Kasumi-1 (cell line): ENCODE measurements at places on chromosomes 13 and 19.

- no peak for DNase-seq
Observed at GRCh38 chr13:111850458-111850857, 216.5 kb upstream of the SOX1 start.

DNA sequence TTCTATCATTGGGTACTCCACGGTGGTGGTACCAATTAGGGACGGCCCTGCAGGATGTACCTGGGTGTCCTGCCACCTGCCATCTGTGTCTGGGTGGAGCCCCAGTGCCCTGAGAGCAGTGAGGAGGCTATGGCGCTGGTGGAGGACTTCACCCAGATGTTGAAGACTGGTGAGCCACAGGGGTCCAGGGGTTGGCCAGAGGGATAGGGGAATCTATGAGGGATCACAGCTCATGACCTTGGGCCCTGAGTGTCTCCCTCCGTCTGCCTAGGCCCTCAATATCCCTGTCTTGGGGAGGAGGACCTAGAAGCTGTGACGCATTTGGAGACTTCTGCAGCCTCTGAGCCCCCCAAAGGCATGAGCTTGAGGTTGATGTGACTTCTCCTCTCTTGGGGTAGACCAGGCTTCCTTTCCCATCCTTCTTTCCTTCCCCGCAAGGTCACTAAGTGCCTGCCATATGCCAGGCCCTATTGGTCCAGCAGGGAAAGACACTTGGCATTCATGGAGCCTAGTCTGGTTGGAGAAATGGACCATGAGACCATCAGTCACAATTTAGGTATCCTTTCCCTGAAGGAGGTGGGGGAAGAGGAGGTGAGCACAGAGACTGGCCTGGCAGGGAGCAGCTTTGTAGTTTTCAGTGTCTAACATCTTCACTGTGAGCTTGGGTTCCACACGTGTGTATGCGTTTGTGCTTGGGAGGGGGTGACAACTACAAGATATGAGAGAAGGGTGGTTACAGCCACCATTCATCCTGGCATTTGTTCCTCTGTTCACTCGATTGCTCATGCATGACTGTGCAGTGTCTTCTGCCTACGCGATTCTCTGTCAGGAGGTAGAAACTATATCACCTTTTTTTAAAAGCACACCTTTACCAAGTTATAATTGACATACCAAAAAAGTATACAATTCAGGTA, 5.1 kb upstream of the MZF1 start:
- no peak for DNase-seq

GRCh38 chr13:95251641-95252040, 49.6 kb downstream of the ABCC4 start:
- DNase-seq, result no peak

- DNase-seq, result no peak
Observed at GRCh38 chr19:29673451-29674371, 8.4 kb downstream of the PLEKHF1 start.

DNA sequence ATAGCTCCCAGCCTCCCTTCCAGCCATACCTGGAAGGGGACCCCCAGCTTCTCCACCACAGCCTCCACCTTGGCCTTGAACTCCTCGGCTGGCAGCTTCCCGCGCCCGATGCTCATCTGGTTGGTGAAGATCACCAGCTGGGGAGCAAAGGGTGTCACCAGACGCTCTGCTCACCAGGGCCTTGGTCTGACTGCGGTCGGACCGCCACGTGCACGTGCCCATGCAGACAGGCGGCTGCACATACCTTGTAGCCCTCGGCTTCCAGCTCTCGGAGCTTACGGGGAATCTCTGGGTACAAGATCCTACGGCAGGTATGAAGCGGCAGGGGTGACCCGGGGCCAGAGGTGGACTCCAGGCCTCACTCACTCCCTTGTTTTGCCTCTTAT, 3.4 kb downstream of the PNKP start:
- DNase-seq, result no peak

- DNase-seq, result no peak
Observed at GRCh38 chr13:61727767-61728166, 312.1 kb upstream of the PCDH20 start.

GRCh38 chr19:31890230-31890629, 455.2 kb upstream of the ZNF507 start:
- DNase-seq, result no peak

GRCh38 chr19:38003438-38004185, 96.6 kb downstream of the SIPA1L3 start:
- DNase-seq, result peak; percentile 89

GRCh38 chr13:59337070-59337469, 826.7 kb downstream of the DIAPH3 start:
- peak; percentile 70 for DNase-seq

- DNase-seq, result no peak
Observed at GRCh38 chr19:30047432-30047831, 105.4 kb downstream of the URI1 start.

- DNase-seq, result peak; percentile 20
Observed at GRCh38 chr13:46687810-46688209, 109.2 kb downstream of the ESD start.

DNA sequence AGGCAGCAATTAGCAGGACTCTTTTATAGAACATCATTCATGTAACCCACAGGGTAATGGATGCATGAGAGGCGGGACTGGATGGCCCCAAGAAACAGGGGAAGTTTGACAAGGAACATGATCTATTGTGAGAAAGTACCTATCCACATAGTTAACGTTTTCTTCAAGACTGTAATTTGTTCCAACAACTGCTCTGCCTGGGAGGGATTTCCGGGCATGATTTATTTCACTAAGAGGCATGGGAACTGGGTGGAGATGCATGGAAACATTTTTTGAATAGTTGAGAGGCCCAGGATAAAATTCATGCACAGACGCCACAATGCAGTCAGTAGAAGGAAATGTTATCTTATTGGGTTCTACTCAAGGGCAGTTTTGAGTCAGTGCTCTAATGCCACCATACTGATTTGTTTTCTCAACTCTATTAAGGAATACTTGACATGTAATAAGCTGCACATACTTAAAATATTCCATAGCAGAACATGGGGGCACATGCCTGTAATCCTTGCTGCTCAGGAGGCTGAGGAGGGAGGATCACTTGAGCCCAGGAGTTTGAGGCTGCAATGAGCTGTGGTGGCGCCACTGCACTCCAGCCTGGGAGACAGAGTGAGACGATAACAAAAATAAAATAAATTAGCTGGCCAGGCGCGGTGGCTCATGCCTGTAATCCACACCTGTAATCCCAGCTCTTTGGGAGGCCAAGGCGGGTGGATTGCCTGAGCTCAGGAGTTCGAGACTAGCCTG, 9.9 kb upstream of the ATG4D start:
- no peak for DNase-seq

DNA sequence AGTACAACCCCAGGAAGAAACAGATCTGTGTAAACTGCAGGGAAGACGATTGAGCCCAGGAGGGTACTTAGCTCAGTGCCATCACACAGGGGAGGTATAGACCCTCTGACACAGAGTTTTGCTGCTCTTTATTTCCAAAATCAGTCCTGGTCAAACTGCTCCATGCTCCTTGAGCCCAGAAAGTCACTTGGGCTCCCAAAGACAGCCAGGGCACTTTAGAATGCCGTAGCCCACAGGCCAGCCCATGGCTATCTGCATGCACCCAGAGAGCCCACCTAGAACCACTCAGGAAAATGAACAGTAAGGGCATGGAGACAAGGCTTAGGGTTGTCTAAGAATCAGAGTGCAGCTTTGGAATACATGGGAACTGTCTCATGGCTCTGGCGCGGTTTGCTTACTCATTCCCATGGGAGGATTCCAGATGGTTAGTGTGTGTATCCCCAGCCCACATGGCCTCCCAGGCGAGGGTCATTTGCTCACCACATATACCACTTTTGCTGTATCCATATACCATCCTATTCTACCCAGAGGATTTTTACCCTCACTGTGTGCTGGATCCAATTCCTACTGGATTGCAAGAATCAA, 14.7 kb upstream of the PDCD5 start:
- DNase-seq, result no peak

- no peak for DNase-seq
Observed at GRCh38 chr19:10422046-10422461, 1.7 kb downstream of the PDE4A start.

DNA sequence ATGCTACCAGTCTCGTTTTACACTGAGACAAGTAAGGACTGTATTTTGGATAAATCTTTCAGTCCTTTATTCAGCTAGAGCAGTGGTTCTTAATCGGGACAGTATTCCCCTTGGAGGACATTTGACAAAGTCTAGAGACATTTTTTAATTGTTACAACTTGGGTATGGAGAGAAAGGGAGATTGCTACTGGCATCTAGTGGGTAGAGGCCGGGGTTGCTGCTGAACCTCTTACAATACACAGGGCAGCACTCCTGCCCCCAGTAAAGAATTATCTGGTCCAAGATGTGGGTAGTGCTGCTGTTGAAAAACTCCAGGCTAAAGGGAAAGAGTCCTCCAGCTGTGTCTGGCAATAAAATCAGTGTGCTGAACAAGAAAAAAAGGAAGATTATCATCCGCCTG, 334.8 kb downstream of the SLC7A1 start:
- DNase-seq, result no peak

DNA sequence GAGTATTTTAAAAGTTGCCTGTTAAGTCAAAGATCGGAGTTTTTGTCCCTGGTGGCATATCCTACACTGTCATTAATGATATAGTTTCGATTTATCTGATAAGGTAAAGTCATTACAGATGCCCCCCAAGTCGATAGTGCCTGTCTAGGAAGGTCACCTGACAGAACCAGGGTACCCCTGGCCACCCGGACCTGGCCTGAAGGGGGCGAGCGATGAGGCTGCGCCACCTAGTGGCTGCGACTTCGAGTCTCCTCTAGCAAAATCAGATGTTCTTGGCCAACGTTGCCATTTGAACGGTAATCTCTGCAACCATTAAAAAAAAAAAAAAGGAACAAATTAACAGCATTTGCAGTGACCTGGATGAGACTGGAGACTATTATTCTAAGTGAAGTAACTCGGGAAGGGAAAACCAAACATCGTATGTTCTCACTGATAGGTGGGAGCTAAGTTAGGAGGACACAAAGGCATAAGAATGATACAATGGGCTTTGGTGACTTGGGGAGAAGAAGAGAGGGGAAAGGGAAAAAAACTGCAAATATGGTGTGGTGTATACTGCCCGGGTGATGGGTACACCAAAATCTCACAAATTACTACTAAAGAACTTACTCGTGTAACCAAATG, 565.1 kb downstream of the LIG4 start:
- peak; percentile 58 for DNase-seq

DNA sequence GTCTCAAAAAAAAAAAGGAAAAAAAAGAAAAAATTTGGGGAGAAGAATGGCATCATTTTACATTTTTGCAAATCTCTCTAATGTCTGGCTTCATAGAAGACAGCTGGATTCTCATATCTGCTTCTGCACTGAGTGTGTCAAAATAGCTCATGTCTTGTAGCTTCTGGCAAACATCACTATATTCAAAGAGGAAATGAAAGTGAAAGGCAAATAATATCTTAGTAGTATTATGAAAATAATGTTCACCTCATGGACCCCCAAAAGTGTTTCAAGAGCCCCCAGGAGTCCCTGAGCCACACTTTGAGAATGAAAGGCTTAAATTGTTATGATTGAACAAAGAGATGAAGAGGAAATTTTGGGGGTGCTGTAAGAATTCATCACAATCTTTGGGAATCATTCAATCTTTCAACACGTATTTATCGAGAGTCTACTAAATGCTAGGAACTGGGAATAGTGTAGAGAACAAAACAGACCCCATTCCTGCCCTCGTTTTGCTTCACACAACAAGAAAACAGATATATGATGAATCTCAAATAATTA, 1.2 kb upstream of the SLC6A16 start:
- no peak for DNase-seq

DNA sequence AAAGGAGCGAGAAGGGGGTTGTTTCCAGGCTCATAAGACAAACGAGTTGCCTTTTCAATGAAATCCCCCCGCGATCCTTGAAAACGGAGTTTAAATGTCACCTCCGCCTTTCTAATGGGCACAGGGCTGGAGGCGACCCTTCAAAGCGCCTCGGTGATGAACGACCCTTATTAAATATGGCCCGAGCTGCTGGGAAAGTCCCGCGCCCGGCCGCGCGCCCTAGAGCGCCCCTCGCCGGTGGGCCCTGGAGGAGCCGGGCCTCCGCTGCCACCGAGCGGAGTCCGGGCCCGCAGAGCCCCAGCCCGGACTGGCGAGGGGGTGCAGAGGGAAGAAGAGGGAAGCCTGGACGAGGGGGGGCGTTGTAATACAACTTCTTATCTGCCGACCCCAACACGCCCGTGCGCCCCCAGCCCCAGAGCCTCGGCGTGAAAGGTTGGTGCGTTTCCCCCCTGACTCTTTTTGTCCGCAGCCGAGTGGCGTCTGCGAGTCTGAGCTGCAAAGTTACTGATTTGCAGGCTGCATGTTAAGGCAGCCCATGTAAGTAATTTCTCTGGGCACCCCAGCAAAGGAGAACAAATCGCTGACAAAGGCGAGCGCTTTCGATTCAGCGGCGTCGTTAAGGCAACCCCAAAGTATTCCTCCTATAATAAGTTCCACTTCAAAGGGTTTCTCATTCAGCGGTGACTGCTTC, 11.9 kb downstream of the ZIC5 start:
- no peak for DNase-seq

- no peak for DNase-seq
Observed at GRCh38 chr19:49635530-49636232, 4.3 kb downstream of the RRAS start.

DNA sequence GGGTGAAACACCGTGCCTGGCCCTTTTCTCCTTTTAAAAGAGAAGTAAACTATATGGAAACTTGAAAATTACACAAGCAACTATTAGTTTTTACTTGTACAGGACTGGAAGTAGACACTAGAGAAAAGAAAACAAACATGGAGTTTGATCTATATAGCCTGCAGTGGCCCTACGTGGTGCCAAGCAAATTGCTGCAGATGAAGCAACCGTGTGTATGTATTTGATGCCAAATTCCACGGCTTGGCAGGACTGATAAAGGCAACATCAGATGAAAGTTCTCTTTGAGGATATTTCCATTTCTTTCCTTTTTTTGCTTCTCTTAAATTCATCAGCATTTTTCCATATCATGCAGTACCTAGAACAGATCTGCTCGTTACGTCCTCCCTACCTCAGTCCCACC, 49.8 kb downstream of the ATP8A2 start:
- no peak for DNase-seq

DNA sequence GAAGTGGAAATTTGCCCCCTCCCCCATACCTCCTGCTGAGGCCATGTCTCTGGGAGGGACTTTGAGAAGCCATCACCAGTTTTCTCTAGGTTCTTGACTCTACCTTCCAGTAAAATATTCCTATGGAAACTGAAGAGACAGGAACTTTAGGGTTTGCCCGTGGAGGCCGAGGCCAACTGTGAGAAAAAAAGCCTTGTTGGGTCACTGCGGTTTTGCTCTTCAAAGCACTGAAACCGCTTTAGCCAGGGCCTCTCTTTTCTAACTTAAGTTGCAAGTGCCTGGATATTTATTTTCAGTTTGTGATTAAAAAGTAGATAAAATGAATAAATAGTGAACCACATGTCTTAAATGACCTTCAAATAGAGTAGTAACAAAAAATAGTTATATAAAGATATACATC, 159.7 kb upstream of the TSC22D1 start:
- DNase-seq, result no peak
